Amniotic stem cell (primary cell): ENCODE measurements at places on chromosomes 3 and 15.

DNA sequence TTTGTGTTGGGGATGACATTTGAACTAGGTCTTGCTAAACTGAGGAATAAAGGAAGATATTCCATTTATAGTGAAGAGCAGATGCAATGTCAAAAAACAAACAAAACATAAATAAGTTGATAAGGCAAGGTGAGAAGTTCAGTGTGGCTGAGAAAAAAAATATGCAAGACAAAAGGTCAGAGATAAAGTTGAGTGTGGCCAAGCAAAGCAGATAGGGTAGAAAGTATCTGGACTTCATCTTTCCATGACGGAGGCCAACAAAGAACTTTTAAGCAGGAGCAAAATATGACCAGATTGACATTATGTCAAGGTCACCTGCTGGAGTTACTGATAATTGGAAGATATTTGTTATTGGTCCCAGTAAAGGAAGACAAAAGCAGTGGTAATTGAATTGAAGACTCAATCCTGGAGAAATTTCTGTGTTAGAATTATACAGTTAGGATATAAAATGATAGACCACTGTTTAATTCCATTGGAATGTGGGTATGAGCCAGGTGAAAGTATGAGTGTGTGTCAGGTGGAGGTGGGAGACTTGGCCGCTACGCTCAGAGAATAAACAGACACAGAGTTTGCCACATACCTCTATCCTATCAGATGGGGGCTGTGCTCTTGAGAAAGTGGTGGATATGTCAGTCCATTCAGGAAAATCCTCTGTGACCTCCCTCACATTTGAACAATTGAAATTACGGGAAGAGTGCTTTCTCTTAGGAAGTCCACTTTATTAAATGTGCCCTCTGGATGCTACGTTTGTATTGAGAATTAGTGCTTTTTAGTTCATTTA lies 28.1 kb downstream of the ADIPOQ start:
- DNase-seq, result no peak

DNA sequence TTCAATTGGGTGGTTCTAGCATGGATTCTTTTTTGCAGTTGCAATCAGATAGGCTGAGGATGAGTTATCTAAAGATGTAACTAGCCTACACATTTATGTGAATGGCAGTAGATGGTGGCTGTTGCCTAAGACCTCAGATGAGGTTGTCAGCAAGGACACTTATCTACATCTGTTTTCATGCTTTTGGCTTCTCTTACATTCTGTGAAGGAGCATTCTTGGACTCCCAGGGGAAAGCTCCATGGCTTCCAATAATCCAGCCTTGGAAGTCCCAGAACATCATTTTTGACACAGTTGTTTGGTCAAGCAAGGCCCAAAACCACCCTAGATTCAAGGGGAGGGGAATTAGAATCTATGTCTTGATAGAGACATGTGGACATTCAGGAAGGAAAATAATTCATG lies 332.2 kb upstream of the RBMS3 start:
- DNase-seq, result no peak

GRCh38 chr3:66267031-66267430 lies 46.2 kb downstream of the SLC25A26 start:
- DNase-seq, result no peak

GRCh38 chr3:159455741-159456181 lies 532.9 kb upstream of the IL12A start:
- DNase-seq, result no peak

DNA sequence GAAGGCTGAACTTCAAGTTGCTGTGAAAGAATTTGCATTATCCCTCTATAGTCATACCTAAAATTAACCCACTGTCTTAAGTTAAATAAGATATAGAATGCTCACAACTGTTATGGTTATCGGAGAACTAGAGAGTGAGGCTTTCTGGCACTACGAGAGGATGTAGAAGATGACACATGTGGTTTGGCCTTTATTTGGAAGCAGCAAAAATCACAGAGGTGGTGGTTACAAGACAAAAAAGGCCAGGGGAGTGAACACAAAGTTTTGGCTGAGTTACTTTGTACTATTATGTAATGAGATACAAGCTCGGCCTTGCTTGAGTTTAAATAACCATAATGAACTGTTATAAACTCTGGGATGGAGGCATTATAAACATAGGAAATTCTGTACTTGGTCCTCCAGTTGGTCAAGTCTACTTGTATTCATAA lies 78.3 kb upstream of the ICE2 start:
- DNase-seq, result no peak

DNA sequence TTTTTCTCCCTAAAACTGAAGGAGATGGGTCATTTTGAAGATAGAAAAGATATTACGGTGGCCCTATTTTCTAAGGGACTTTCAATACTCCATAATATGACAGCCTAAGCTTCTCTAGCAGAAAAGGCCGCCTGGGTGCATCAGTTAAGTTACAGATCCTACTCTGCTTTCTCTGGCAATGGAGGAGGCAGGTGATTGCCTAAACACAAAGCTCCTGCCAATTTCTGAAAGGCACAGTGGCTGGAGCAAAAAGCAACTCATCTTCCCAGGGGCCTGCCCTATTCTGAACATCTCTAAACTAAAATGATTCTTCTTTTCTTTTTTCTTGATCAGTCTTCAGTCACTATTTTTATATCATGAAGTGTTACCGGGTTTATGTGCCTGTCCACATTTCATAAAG lies 276.7 kb downstream of the CNTN4 start:
- no peak for DNase-seq

DNA sequence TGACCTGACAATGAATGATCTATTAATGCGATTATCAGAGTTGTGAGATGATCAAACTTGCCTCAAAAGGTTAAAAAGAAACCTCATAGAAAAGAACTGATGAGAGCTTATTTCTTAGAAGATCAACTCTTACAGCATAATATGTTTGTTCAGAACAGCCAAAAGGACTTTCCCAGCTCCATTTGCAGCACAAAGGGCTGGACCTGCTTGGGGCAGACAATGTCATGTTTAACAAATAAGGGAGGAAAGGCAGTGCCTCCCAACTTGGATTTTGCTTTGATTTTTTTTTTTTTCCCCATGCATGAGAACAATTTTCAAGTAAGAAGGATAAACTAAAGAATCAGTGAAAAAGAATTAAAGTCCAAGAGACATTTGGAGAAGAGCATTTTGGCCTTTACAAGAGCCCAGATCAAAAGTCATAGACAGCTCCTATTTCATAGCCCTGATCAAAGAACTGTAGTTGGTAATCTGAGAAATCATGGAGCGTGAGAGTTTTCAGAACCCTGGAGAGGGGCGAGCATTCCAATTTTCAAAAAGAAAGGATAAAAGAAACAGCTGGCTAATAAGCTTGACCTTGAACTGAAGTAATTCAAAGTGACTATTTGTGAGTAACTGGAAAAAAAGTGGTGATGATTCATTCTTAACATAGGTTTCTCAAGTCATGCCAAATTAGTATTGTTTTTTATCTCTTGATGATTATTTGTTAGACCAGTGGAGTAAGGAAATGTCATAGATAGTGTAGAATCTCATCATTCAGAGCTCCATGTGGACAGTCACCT lies 136.0 kb upstream of the CFAP20DC start:
- no peak for DNase-seq

DNA sequence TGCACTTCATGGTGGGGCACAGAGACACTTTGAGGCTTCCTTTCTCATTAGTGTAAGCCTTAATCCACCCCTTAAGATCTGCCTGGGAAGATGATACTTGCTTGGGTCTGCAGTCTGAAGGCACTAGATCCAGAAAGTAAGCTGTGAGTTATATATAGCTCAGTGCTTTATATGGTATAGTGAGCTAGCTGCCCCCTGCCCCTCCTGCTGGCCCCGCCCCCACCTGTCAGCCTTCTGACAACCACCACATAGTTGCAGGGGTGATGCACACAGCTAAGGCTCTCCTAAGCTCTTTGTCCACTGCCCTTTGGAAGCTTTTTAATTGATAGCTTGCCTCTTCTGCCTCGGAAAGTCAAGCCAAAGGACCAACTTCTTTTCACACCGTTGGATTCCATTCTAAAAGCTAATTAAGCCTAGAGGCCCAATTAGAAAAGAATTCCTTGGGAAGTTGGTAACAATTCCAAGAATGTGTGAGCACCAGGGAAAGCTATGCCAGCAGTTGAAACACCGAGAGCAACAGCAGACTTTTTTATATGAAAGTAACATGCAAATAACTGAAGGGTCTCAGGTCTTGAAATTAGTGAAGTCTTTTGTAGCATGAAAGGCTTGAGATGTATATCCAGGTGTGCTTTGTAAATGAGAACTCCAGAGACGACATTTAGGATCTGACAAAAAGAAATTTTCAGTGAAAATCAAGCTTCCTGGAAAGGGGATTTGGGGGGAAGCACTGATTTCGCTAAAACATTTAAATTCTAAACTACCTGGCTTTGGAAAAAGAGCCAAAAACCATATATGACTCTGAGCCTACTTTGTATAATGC lies 2.3 kb downstream of the TPM1 start:
- no peak for DNase-seq

DNA sequence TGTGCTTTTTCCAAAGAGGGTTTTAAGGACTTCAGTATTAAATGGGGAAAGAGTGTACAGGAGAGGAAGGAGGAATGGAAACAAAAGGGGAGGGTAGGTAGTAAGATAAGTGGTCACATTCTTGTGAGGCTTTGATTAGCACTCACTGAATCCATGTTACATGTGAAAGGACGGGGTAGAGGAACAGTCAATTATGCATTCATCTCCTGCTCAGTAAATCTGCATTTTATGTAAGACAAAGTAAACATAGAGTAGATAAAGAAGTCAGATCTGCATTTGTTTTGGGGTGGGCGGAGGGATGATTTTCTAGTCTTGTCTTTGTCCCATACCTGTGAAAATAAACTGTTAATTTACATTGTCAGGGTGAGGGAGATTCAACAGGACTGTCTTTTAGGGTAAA lies 50.8 kb downstream of the SACM1L start:
- DNase-seq, result no peak

DNA sequence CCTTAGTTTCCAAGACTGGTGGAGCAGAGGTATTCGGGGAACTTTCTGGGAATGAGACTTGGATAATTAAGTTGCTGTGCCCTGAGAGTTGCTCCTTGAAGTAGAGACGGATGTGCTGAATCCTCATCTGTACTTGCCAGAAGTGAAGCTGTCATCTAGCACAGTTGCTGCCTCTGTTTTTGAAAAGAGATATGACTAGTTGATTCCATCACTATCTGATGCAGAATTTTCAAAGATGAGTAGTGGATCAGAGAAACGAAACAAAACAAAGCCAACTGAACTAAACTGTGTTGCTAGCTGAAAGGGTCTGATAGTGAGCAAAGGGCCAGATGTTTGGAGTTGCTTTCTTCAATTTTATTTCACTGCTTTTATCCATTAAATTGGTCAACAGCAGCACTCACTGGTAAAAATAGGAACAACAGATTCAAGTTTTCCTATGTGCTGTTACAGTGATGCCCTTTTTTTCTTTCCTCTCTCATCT lies 52.7 kb downstream of the MITF start:
- no peak for DNase-seq

DNA sequence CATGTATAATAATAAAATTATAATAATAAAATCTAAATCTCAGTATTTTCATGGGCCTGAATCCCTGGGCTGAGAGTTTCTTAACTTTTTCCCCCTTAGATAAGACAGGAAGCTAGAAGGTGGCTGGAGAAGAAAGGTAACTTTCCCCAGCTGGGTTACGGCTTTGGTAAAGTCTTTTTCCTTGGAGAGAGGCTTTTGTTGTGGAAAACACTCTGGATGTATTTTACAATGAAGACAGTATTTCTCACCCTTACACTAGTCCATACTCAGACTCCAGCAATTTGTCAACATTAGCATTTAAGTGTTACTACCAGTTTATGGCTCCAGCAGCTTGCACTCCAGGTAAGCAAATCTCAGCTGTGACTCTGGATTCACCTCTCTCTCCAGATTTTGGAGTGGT lies 34.9 kb downstream of the APH1B start:
- no peak for DNase-seq

DNA sequence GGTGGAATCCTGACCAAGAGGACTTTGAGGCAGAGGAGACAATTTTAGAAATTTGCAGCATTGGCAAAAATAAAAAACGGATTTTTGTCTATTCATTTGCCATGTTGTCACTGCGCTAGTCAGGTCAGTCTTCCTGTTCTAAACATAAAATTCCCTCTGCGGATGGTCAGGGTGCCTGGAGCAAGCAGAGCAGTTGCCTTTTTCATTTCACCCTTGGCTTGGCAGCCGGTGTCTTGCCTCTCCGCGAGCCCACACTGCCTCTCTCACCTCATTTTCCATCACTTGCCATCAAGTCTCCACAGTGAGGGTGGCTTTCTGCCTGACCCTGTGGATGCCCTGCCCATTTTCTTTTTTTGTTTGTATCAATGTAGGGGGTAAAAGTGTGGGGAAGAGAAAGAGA lies 396.1 kb downstream of the LRTM1 start:
- no peak for DNase-seq

DNA sequence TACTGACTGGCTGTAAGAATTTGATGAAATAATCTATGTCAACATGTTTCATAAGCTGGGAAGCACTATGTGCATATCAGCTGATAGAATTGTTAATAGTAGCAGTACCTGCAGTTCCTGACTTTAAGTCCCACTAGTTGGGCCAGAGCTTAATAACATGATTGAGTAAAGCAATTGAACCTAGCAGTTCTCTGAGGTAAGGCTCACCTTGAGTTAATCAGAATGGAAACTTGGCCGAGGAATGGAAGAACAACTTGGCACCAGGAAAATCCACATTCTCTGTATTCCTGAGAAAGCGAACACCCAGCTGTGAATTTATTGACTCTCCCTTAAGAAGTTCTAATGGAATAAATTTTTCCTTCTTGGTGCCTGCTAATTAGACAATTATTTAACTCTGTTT lies 262.6 kb downstream of the IGSF11 start:
- no peak for DNase-seq

- no peak for DNase-seq
These were observed 9.0 kb upstream of the CD47 start for GRCh38 chr3:108099679-108100428.

DNA sequence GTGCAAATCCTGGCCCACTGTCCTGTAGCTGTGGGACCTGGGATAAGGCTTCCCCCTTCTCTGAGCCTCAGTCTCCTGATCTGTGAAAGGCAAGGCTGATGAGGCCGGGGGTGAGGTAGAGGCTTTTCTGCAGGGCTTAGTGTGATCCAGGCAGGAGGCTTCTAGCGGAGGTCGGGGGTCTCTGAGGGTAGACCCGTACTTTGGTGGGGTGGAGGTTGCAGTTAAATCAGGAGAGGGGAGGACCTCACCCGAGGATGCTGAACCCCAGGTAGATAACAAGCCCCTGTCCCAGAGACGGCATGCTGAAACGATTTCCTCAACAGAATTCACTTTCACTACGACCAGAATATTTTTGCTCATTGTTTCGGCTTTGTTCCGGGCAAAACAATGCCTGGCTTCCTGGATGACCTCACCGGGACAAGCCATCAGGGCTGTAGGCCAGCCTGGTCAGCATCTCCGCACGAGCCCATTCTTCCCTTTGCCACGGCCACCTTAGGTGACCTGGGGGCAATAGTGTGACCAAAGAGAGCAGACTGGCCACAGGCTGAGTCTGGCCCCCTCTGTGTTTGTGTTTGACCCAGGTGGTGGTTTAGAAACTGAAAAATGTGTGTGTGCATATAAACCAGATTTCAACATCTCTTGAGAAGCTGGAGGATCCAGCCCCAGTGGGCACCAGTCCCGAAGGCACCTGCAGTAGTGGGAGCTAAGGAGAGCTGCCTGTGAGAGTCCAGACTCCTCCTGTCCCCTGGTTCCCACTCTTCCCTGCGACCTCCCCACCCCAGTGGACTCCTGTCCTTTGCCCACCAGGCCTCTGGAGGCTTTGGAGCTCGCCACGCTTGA lies 33.0 kb downstream of the SLC6A6 start:
- DNase-seq, result no peak

- peak; percentile 34 for DNase-seq
These were observed 17.9 kb upstream of the ANKRD28 start for GRCh38 chr3:15815696-15816095.
